ENCODE measurements at places on chromosomes 2 and 18.

DNA sequence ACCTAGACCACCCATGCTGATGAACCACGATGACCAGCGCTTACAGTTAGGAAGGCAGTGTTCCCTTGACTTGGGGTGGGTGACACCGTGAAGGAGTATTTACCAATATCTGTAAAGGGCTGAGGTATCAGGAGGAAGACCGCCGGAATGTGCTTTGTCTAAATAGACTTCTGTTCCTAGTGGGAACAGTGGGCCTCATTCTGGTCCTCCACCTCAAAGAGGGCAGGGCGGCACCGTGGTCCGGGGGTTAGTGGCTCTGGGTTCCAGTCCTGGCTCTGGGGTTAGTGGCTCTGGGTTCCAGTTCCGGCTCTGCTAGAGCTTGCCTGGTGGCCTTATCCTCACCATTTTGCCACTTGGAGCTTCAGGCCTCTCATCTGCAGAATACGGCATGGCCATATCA, 91.6 kb upstream of the SMAD2 start:
- no peak for DNase-seq

DNA sequence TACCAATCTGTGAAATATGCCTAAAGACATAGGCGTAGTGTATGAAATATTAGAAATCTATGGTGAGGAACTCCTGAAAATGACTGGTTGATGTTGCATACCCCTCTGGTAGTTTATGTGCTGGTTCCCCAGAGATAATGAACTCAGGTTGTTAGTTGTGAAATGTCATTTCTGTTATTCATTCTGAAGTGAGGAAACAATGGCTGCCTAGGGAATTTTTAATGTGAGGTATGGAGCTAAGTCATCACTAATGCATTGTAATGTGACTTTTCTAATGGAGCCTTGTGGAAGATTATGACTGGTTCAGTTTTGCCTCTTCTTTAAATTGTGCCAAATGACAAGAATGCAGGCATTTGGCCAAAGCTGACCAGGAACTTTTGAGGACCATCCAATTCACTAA, 61.6 kb upstream of the RAB27B start:
- no peak for DNase-seq

GRCh38 chr2:146324951-146325350, 1519.9 kb upstream of the ACVR2A start:
- DNase-seq = no peak

DNA sequence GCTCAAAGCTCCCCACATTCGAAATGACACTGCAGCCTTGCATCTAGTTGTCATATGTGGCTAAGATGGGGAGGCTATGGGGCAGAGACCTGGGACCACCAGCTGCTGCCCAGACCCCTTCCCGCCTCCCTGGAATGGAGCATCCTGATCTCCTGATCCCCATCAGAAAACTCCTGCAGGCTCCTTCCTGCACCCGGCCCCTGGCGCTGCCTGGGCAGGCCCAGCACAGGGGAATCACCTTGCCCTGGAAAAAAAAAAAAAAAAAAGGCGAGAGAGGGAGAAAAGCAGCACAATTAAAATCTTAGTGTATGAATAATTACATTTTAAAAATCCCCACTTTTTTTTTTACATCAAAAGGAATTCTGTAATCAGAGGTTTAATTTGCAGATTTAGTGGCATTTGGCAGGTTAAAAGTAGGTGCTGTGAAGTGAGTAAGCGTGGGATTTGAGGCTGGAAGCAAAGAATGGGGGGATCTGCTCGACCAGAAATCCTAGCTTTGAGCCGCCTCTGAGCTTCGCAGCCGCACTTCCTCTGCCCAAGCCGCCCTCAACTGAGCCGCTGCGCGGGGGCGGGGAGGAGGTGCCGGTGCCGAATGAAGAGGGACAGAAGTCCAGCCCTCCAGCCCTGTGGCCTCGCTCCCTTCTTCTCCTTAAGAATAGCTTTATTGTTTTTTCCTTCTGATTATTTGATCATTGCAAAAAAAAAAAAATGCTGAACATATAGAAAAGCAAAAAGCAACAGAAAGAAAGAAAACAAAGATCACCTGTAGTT, 30.0 kb downstream of the THNSL2 start:
- DNase-seq = peak; percentile 48

GRCh38 chr2:147456779-147457178, 388.1 kb upstream of the ACVR2A start:
- DNase-seq = peak; percentile 39

DNA sequence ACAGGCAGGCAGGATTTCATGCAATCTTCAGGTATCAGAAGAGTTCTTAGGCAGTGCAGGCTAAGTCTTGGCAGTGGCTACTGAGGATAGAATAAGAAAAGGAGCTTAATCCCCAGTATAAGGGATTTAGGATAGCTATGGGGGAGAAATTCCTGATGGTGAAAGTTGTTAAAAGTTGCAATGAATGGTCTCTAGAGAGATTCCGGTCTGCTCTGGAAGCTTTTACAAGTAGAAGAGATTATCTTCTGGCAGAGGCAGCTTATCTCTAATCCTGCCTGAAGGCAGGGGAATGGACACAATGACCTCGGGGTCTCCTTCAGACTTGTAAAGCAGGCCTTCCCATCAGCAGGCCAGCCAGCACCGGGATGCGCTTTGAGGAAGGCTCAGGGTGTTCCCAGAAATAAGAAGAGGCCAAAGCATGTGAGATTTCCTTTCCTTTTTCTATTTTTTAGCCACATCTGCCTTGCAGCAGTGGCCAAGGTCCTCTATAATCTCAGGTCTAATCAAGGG, 253.9 kb upstream of the KLHL29 start:
- no peak for DNase-seq

GRCh38 chr2:188571543-188572303, 280.0 kb downstream of the GULP1 start:
- no peak for DNase-seq

DNA sequence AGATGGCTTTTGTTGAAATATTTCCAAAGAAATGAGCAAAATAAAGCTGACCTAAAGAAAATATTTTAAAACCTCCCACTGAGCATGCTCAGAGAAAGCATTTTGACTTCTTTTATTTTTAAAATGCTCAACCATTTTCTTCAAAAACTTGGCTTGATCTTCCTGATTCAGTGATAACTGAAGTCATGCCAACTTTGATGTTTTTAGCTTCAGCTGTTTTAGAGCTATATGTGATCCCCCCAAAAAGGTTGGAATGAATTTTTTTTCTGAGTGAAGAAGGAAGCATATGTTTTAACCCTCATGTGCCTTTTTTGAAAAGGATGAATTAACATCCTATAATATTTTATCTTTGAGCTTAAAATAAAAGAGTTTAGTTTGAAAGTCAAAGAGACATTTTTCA, 612.0 kb downstream of the ARHGAP15 start:
- DNase-seq = no peak

DNA sequence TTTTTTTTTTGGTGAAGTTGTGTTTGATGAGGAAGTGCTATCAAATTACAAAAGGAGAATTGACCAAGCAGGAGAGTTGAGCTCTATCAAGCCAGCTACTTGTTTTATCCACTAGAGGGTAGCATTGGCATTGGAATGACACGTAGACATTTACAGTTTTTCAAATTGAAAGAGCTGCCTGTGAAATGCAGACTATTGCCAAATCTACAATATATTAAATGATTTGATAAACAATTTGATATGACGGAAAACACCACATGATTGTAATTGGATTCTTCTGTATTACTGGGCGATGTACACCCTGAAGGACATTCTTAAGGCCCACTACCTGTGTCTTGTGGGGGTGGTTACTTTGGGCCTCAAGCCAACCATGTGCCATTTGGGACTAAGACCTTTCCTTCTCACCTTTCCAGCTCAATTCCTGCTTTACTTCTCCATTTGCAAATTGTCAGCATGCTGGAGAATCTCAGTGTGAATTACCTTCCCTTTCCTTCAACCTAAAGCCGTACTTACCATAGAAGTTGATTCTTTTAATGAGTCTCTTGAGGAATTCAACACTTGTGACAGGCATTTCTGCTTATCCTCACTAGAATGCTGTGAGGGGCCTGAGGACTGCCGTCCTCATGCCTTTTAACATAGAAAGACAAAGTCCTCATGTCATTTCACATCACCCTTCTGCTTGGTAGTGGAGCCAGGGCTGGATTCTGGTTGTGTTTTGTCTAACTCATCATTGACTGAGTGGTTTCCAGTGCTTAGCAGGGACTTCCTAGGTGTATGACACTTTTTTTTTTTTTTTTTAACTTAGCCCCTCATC, 134.8 kb upstream of the THUMPD2 start:
- peak; percentile 68 for DNase-seq

- DNase-seq = no peak
Observed at GRCh38 chr18:10139783-10140410, 226.1 kb downstream of the VAPA start.

- no peak for DNase-seq
Observed at GRCh38 chr2:99970292-99970868, 172.0 kb downstream of the AFF3 start.

DNA sequence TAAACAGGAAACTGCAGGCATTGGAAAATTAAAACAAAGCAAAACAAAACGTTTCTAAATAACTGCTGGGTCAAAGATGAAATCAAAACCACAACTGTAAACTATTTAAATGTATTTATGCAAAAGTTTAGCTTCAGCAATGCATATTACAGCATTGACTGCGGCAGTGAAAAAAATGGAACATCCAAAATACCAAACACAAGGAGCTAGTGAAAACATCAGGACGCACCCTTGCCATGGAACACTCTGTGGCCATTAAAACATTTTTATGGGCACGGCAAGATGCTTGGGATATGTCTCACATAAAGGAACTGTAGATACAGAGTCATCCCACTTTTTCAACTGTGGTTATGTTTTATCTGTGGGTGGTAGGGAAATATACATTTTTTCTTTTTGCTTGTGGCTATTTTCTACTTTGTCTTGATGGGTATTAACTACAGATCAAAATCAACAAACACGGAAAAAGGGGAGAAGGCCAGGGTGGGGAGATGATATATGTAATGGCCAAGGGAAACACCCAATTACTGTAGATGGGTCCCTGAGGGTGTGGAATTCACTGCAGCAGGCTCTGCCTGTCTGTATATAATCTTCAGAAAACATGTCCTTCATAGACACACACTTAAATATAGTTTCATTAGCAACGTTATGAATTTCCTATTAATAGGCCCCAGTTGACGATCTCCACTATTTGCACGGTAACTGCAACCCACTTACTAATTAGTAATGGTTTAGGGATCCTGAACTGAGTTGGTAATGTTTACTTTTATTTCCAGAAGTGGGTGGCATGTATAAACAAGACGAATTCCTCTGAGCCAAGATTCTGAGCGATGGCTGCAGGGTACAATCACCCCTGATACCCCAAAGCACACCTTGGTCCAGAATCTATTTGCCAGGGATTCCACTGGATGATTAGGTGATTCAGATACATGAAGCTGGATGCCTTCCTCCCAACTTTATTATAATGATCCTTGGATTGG, 110.5 kb downstream of the ACKR3 start:
- DNase-seq = no peak

GRCh38 chr2:159114835-159115234, 146.4 kb downstream of the TANC1 start:
- peak; percentile 39 for DNase-seq

DNA sequence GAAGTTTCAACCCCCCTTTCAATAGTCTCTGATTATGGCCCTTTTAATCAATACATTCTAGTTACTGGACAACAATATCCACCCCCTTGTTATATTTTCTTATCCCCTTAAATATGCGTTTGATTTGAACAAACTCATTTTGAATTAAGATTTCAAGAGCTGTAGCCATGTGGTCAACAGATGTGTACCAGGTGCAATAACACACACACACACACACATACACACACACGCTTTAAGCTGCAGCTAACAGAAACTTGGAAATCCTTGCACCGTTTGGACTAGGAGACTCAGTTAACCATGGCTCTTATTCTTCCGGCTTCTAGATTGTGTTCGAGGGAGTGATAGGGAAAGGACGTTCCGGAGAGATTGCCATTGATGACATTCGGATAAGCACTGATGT, 82.8 kb downstream of the NRP2 start:
- DNase-seq = no peak

GRCh38 chr18:74242438-74243096, 49.2 kb downstream of the CYB5A start:
- no peak for DNase-seq

DNA sequence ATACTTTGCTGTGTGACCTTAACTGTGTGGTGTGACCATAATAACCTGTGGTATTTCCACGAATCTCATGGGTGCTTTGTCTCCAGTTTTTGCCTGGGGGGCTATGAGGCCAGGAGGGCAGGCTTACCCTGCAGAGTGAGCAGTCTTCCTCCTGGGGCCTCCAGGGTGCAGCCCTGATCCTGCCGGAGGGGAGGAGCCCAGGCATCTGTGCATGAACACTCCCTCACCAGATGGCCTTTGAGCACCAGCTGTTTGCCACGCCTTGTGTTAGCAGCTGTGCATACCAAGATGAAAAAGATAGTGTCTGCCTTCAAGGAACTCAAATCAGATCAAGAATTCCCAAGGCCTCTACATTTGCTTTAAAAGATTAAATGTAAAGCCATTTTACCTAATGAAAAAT, 75.0 kb upstream of the RBM44 start:
- peak; percentile 57 for DNase-seq

- DNase-seq = peak; percentile 50
Observed at GRCh38 chr2:21381421-21381820, 257.7 kb downstream of the TDRD15 start.

- peak; percentile 43 for DNase-seq
Observed at GRCh38 chr2:227324642-227324994, 433 bp upstream of the MFF start.

DNA sequence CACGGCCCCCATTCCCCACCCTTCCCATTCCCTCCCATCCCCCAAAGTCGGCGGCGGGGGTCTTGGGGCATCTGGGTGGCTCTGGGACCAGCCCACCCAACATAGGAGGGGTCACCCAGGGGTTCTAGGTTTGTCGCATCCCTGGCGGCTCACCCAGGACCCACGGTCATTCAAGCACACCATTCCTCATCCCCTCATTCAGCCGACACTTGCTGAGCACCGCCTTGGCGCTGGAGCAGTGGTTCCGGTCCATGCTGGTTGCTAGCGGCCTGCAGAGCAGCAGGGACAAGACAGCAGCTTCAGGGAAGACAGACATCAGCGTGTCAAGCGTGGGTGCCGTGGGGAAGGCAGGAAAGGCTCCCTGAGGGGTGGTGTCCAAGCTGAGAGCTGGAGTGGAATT, 50.5 kb upstream of the OTOS start:
- no peak for DNase-seq

GRCh38 chr2:134897932-134898331, 20.7 kb upstream of the CCNT2 start:
- DNase-seq = peak; percentile 6

GRCh38 chr2:201735486-201735885, 37.0 kb upstream of the MPP4 start:
- no peak for DNase-seq

DNA sequence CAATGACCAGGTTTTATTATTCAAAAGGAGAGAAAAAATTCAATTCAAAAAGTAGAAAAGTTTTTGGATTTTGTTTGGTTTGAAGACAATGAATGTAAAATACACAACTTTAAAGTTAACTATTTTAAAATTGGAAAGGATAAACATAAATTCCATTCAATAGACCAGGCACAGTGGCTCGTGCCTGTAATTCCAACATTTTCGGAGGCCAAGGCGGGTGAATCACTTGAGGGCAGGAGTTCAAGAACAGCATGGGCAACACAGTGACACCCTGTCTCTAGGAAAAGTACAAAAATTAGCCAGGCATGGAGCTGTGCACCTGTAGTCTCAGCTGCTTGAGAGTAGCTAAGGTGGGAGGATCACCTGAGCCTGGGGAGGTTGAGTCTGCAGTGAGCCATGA, 54.7 kb downstream of the SCN9A start:
- DNase-seq = no peak

GRCh38 chr2:86344404-86344803, 7.0 kb upstream of the REEP1 start:
- no peak for DNase-seq

Measured in NCI-H345 (cell line).